ENCODE measurements at places on chromosomes 4 and X. TPM values are rescaled to one million over a fixed set of nuclear protein-coding genes. Genes with fewer than 3 reads are reported as not detected.

Gene ADRA2C
- polyA plus RNA-seq, result 12.6 TPM

Gene SMIM14
- 83.6 TPM for polyA plus RNA-seq

Gene FRG2
- polyA plus RNA-seq, result not detected

Gene ARR3
- not detected for polyA plus RNA-seq

Gene PWWP3B
- polyA plus RNA-seq, result 1.2 TPM

Gene SHROOM2
- polyA plus RNA-seq, result 1.8 TPM

Gene TCEAL5
- polyA plus RNA-seq, result 0.61 TPM

Gene ADAM29
- polyA plus RNA-seq, result not detected

Gene DDX53
- not detected for polyA plus RNA-seq

Gene GAGE12J
- not detected for polyA plus RNA-seq

Gene GATA1
- not detected for polyA plus RNA-seq

Gene XIAP
- polyA plus RNA-seq, result 5.0 TPM

Gene TCEAL6
- 0.20 TPM for polyA plus RNA-seq

Gene CC2D2A
- 11.4 TPM for polyA plus RNA-seq

Gene TGIF2LX
- not detected for polyA plus RNA-seq

Gene FGF2
- 2.6 TPM for polyA plus RNA-seq

Gene STIM2
- 4.4 TPM for polyA plus RNA-seq

Gene SPANXN3
- not detected for polyA plus RNA-seq

Gene USP17L5
- polyA plus RNA-seq, result not detected

Gene VEGFD
- 1.1 TPM for polyA plus RNA-seq

Gene TLR6
- polyA plus RNA-seq, result 0.23 TPM

Gene NEXMIF
- polyA plus RNA-seq, result 0.30 TPM

Gene MAGEA10
- not detected for polyA plus RNA-seq

Gene IL2RG
- polyA plus RNA-seq, result 9.9 TPM

Data from stomach (tissue), 19 donors.